ENCODE measurements at places on chromosomes 1 and 21.

DNA sequence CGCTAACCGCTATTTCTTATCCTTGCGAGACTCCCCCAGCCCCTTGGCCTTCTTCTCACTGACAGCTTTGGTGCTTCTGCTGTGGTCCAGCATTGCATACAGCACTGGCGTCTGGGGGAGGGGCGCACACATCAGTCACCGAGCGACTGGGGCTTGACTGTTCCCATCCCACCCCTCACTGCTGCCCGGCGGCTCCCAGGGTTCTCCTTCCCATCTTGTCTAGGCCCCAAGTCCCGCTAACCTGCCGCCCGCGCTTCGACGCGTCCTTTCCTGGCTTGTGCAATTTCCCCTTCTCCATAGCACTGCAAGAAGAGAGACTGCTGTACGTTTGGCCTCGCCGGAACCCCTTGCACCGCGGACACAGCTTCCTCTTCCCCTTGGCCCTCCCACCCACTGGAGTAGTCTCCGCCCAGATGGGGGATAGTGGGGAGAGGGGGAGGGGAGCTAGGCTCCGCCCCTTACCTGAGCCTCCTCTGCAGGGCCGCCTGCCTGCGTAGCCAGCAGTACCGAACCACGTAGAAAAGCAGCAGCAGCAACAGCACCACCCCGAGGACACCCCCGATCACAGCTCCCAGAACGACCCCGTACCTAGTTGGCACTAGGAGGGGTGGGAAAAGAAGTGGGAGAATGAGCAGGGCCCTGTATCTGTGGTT, 3.8 kb downstream of the MPZ start:
- DNase-seq = peak; percentile 59

DNA sequence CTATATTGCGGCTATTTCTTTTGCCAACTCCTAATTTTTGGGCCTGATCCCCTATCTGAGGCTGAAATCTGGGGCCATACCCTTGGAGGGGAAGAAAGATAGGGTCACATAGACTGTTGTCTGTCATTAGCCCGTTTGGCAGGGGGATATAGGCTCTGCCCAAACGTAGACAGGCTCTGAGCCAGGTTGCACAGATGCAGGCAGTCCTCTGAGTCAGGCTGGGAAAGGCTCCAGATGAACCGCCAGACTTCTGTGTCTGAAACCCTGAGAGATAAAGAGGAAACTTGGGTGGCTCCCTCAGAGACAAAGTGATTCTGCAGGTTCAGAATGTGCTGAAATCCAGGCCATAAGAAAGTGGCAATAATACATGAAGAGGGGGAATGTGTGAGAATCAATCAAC, 4.0 kb upstream of the CAP1 start:
- no peak for DNase-seq

DNA sequence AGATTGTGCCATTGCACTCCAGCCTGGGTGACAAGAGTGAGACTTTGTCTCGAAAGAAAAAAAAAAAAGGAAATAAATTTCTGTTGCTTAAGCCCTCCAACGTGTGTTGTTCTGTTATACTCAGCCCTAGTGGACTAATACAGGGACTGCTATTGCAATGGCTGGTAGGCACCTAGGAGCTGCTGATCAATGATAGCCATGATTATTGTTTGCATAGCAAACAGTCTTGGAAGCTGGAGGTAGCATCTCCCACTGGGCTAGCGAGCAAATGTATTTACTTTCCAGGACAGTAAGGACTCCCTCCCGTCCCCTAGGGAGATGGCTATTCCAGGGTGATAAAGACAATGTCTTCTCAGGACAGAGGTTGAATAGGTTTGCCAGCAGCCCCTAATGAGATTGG, 13.5 kb upstream of the TNFRSF8 start:
- DNase-seq = no peak

DNA sequence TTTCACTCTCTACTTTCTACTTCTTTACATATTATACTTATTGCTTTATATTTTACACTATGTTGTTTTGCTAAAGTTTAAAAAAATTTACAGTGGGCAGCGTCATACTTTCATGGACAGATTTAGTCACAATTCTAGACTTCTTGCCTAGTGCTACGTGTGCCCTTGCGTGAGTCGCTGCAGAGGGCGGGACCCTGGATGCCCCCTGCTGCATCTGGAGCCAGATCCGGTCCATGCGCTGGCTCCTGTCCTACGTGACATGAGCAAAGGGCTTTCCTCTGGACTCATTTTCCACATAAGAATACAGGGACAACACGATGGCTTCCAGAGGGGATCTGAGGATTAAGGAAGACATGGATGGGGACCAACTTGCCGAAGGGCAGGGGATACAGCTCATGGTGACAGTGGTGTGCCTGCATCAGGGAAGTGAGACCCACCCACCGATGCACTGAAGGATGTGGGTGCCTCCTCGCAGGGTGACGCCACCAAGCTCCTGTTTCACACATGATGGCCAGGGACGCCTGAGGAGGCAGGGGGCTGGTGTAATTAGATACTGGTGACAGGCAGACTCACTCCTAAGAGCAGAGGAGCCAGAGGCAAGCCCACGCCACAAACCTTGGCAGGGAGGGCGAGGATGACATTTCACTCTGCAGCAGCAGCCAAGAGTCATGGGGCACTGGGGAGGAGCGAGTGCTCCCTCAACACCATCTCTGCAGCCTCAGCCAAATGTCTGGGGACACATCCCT, 86.6 kb downstream of the DMRTB1 start:
- no peak for DNase-seq

DNA sequence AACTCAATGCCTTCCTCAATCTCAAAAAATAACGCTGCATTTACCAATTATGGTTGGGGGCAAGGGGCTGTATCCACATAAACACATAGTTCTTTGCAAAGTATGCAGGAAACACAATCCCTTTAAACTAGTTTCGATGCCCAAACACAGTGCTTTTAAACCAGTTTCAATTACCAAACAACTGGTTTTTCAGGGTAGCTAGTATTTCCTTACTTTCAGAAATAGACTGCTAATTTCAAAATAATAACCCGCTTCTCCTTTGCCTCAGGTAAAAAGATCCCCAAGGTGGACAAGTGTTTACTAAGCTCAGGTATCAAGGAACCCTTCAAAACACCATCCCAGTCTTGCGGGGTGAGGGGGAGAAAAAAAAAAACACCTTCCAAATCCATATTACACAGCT, 2.8 kb downstream of the SIPA1L2 start:
- no peak for DNase-seq

- DNase-seq = peak; percentile 97
Measured at GRCh38 chr1:211258756-211259637, at the start of gene RCOR3. Gene RCOR3 (plus strand): TSS chr1:211259366. CDS start chr1:211259561, 195 bp downstream.

- DNase-seq = no peak
Measured at GRCh38 chr1:215842905-215843304, 275.8 kb downstream of the KCTD3 start.
